CD4-positive, alpha-beta T cell (primary cell): ENCODE measurements at places on chromosomes 12 and 14. TPM values are rescaled to one million over a fixed set of nuclear protein-coding genes. Genes with fewer than 3 reads are reported as not detected.

DNA sequence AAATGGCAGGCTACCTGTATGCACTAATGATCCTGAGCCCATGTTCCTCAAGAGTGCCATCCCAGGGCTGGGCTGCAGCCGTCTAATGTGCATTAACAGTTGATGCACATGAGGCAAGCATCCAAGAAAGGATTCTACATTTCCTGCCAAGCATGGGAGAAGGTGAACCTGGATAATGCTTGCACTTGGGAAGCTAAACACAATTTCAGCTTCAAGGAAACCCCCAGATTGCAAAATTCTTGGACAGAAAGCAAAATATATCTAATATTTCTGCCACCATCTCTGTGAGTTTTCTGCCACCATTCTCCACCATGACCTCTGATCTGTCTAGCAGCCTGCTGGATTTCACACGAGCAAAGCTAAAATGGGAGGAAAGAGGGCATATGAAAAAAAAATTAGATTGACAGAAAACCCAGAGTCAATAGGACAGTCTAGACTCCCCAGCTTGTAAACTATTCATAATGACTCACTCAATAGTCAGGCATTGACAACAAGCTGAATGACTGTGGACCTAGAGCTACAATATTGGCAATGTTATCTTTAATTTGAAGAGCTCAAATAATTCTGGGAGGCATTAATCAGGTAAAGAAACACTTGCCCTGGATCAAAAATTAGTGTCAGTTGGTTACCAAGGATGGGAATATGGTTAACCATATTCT lies 91.9 kb upstream of the BCL2L14 start:
- H3K4me1 ChIP-seq, result peaks cover 32% of the 10 kb centered on the region
- H3K4me3 ChIP-seq, result no peak overlapping the region
- DNase-seq, result no peak
- H3K36me3 ChIP-seq, result no peaks in the 10 kb centered on the region
- no peak overlapping the region for H3K27ac ChIP-seq
- no peaks in the 10 kb centered on the region for H3K27me3 ChIP-seq

DNA sequence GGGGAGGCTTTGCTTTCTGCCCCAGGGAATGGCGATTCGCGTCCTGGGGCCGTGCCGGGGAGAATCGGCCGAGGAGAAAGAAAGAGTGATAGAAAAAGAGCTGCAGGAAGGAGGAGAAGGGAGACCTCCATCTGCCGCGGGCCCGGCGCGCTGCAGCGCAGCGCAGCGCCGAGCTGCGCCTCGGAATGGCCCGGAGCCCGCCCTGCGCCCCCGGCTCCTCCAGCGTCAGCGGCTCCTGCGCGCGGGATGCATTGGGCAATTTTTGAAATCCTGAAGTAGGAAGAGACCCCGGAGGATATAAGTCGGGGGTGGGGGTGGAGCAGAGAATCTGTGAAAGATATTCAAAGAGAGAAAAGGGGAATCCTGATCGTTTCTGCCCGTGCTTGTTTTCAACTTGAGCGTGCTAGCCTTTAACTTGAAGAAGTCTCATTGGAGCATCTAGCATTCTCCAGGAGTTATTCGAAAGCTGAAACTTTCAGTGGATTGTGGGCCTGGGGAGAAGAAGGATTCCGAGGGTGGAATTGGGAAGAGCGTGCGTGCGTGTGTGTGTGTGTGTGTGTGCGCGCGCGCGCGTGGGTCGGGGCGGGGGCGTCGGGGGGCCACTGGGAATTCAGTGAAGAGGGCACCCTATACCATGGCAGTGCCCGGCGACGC lies 441 bp downstream of the PDE3A start:
- no peak overlapping the region for H3K27ac ChIP-seq
- H3K4me1 ChIP-seq, result no peaks in the 10 kb centered on the region

DNA sequence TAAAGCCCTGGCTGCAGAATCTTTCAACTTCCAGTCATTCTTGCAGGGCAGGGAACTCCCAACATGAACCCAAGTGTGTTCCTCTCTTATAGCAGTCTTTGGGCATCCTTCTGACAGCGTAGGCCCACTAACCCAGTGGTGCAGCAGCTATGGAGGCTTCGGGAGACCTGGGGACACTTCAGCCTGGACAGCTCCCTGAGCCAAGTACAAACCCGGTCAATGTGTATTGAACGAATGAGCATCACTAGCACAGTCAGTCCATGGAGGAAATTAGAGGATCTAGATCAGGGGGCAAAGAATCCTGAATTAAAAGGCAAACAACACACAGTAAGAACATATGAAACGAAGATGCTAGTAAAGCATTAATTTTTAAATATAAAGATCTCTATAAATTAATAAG lies 41.8 kb downstream of the KIAA0586 start:
- H3K4me1 ChIP-seq, result no peaks in the 10 kb centered on the region
- H3K27ac ChIP-seq, result no peak overlapping the region
- H3K36me3 ChIP-seq, result peaks cover 47% of the 10 kb centered on the region
- no peak for DNase-seq
- H3K4me3 ChIP-seq, result no peak overlapping the region

DNA sequence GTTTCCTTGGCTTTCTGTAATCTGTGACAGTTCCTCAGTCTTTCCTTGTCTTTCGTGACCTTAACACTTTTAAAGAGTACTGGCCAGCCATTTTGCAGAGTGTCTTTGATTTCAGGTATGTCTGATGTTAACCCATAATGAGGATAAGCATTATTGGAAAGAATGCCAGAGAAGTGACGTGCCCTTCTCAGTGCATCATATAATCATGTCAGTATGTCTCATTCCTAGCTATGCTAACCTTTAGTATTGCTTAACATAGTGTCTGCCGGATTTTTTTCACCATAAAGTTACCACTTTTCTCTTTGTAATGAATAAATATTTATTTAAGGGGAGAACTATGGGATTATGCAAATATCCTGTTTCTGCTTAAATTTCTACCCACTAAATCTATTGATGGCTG lies 28.5 kb downstream of the RERG start:
- H3K27me3 ChIP-seq, result no peaks in the 10 kb centered on the region
- DNase-seq, result no peak
- no peak overlapping the region for H3K27ac ChIP-seq
- H3K4me1 ChIP-seq, result no peaks in the 10 kb centered on the region

- DNase-seq, result no peak
- H3K27me3 ChIP-seq, result no peaks in the 10 kb centered on the region
- no peaks in the 10 kb centered on the region for H3K4me1 ChIP-seq
- no peak overlapping the region for H3K4me3 ChIP-seq
- H3K36me3 ChIP-seq, result no peaks in the 10 kb centered on the region
Measured at GRCh38 chr12:92605621-92606170, 97.1 kb upstream of the PLEKHG7 start.

DNA sequence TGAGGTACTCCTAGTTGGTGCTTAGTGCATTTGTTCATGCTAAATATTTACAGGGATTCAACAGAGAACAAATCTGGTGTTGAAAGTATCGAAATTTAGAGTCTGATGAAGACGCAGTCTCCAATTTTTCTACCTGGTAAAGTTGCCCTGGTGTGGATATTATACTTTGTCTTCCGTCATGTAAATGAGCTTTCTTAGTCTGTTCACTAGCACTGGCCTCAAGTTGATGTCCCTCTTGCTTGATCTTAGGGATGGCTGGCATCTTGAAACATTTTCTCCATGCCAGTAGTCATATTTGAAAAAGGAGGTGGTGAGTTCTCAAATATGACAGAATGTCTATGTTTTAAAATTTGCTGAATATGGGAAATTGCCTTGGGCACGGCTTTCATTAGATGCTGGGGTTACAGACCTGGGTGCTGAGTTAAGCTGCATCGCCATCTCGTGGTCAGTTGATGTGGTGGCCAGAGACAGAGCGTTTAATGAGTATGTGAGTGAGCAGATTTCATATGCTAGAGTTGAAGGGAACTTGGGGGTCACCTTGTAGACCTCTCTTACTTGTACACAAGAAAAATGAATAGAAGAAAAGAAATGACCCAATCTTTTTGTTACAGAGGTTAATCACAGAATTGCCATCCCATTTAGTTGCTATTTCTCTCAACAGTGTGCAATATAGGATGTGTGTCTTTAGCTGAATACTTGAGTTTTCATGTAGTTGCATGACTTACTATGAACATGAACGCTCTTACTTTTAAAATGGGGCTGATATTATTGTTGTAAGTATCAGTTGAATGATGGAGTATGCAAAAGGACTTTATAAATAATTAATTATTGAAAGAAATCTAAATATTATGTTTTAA lies 172.8 kb upstream of the DCN start:
- no peak overlapping the region for H3K4me3 ChIP-seq
- H3K27ac ChIP-seq, result no peak overlapping the region
- H3K4me1 ChIP-seq, result no peaks in the 10 kb centered on the region
- H3K36me3 ChIP-seq, result no peaks in the 10 kb centered on the region
- H3K27me3 ChIP-seq, result no peaks in the 10 kb centered on the region

DNA sequence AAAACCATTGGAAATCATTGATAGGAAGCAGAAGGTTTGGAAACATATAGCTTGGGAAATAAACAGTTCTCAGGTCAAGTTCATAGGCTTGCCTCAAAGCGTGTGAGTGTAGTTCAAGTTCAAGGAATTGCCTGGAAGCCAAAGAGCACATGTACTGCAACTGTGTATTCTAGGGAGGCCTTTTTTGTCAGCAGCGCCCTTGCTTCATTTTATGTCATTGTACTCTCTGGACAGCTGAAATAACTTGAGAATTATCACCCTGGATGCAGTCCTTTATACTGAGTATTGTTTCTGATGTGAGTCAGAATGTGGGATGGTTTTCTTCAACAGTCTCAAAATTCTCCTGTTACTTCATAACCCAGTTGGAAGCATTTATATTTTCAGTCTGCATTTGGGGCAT lies 16.0 kb upstream of the EVL start:
- no peaks in the 10 kb centered on the region for H3K27me3 ChIP-seq
- no peak overlapping the region for H3K27ac ChIP-seq
- H3K4me3 ChIP-seq, result no peak overlapping the region
- H3K4me1 ChIP-seq, result no peaks in the 10 kb centered on the region
- no peaks in the 10 kb centered on the region for H3K36me3 ChIP-seq
- no peak for DNase-seq

ACACB gene
- 32.2 TPM for total RNA-seq

WBP11 gene
- total RNA-seq, result 169 TPM

ACVRL1 gene
- not detected for total RNA-seq
